ENCODE measurements at places on chromosomes 16 and 17. TPM values are rescaled to one million over a fixed set of nuclear protein-coding genes. Genes with fewer than 3 reads are reported as not detected.

The CCL1 gene
- not detected for total RNA-seq

GRCh38 chr16:8600144-8600775 is 9.9 kb upstream of the TMEM114 start:
- H3K27ac ChIP-seq, result no peak overlapping the region
- no peak for DNase-seq
- no peaks in the 10 kb centered on the region for H3K4me1 ChIP-seq
- no peak overlapping the region for H3K4me3 ChIP-seq
- H3K27me3 ChIP-seq, result no peaks in the 10 kb centered on the region

DNA sequence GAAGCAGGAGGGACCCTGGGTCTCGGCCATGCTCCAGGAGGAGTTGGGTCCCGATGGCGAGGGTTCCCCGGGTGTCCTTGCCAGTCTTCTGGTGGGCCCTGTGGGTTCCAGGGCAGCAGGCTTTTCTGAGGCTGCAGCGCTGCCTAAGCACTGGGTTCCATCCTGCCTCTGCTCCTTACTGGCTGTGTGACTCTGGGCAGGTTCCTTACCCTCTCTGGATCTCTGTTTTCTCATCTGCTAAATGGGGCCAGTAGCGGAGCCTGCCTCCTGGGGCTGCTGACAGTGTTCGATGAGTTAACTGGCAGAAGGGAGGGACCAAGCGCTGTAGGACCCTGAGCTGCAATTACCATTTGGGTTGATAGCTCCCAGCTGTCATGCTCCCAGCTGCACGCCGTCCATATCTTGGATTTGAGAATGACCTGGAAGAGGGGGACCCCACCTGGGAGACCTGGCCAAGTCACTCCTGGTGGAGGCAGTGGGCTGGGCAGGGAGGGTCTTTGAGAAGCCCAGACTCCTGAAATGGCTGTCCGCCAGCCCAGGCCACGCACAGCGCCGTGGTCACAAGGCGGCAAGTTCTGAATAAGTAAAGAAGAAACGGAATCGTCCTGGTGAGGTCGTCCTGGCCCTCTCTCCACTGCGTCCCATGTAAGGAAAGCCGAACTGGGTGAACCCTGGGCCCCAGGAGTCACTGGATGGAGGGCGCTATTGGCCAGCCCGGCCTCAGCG is 47.2 kb upstream of the GSE1 start:
- no peaks in the 10 kb centered on the region for H3K36me3 ChIP-seq
- H3K4me3 ChIP-seq, result no peak overlapping the region
- H3K27ac ChIP-seq, result no peak overlapping the region
- H3K27me3 ChIP-seq, result no peaks in the 10 kb centered on the region
- peaks cover 90% of the 10 kb centered on the region for H3K4me1 ChIP-seq

The SOST gene
- total RNA-seq, result not detected

DNA sequence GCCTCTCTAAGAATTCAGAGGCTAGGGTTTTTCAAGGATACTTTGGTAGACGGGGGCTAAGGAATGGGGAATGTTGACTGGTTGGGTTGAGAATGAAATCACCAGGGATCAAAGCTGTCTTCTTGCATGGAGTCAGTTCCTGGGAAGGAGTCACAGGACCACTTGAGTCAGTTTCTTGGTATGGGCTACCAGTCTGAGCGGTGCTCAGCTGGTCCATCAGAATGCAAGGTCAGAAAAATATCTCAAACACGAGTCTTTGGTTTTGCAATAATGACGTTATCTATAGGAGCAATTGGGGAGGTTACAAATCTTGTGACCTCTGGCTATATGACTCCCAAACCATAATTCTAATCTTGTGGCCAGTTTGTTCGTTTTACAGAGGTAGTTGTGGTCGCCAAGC is 18.4 kb downstream of the CHD9NB start:
- no peaks in the 10 kb centered on the region for H3K27me3 ChIP-seq
- no peak for DNase-seq
- no peak overlapping the region for H3K4me3 ChIP-seq
- H3K27ac ChIP-seq, result no peak overlapping the region

The FSCN2 gene
- 3.6 TPM for total RNA-seq

DNA sequence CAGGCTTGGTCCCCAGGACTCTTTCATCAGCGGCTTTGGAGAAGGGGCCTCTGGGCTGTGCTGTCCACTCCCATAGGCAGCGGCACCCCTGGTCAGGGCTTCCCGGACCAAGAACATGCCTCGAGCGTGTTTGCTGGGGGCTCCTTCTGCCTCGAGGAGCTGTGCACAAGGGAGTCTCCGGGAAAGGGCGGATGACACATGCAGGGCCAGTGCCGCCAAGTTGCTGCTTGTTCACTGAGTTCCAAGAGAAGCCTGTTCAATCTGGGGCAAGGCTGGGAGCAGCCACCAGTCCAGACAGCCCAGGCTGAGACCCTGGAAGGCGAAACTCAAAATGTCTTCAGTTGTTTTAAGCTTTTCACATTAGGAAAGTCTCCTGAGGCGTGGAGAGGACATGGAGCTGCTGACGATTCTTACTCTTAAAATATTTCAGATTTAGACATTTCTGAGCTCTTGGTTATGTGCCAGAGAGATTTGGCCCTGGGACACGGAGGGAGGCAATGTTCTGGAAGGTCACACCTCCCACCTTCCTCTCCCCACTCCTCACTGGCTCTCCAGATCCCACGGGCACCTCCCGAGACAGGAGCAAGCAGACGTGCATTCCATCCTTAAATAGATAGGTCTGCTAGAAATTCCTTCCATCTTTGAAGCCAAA is 84.5 kb upstream of the ZNF469 start:
- no peaks in the 10 kb centered on the region for H3K36me3 ChIP-seq
- H3K27ac ChIP-seq, result no peak overlapping the region
- H3K4me1 ChIP-seq, result no peaks in the 10 kb centered on the region
- DNase-seq, result no peak
- no peak overlapping the region for H3K4me3 ChIP-seq
- peaks cover 5% of the 10 kb centered on the region for H3K27me3 ChIP-seq

- no peaks in the 10 kb centered on the region for H3K36me3 ChIP-seq
- peak overlapping the region; percentile 29 for H3K4me3 ChIP-seq
- no peaks in the 10 kb centered on the region for H3K4me1 ChIP-seq
- H3K27ac ChIP-seq, result peak overlapping the region; percentile 68
- H3K27me3 ChIP-seq, result no peaks in the 10 kb centered on the region
- no peak for DNase-seq
Observed at GRCh38 chr17:61157246-61157886, 242.3 kb upstream of the TBX2 start.

DNA sequence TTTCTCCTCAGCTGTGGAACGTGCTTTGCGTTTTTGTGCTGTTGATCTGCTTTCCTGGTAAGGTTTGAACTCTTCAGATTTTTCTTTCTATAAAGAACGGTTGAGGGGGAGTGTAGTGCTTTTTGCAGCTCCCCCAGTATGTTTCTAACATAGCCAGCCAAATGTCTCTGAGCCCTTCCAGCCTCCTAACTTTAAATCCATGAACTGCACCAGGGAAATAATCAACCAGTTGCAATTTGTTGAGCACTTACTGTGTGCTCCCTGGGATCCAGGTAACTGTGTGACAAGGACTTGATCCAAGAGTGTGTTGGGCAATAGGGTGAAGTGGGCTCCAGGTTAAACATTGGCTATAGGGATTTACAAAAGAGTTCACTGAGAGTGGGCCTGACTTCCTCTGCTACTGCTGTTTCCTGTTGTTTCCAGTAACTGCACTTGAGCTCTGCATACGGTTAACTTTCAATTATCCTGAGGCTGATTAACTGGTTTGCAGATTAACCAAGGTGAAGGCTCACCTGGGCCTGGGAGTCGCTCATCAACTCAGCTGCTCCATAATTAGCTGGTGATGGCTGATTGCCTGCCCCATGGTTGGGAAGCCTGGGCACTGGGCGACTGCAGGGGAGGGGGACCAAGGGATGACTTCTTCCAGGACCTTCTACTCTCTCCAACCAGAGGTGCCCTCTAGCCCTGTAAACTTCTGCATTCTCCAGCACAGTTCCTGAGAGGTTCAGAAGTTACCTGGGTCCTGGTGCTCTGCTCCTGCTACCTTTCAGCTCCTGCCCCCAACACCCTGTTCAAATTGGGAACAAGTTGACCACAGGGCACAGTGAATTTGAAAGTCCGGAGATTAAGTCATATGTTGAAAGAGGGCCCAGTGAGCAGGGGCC is 19.5 kb downstream of the HLF start:
- H3K27ac ChIP-seq, result peak overlapping the region; percentile 86
- H3K36me3 ChIP-seq, result no peaks in the 10 kb centered on the region
- no peaks in the 10 kb centered on the region for H3K27me3 ChIP-seq

DNA sequence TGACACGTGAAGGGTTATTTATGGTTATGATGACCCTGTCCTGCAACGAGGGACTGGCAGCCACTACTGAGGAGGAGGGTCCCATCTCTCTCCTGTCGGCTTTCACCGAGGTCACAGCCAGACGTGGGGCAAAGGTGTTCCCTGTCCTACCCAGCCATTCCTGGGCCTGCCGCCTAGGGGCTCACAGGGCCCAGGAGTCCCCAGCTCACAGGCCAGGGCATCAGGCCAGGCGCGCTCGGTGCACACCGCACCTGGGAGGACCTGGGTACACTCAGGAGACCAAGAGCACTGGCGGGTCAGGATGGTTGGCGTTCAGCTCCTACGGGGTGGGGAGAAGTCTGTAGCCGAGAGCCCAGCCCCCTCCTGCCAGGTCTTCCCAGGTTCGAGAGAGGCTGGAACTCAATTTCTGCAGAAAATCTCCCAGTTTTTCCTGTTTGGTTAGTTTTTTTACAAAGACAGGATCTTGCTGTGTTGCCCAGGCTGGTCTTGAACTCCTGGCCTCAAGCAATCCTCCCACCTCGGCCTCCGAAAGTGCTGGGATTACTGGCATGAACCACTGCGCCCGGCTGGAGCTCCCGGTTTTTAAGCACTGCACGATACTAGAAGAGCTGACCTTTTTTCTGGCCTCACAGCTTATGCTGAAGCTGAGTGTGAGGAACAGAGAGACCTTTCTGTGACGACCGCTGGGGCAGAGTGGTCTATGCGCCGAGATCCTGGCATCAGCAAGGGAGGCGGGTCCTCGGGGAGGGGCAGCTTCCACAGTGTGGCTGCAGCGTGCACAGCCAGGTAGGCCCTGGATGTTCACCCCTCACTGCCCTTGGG is 7.7 kb downstream of the CYBC1 start:
- DNase-seq, result no peak
- no peak overlapping the region for H3K4me3 ChIP-seq
- no peaks in the 10 kb centered on the region for H3K27me3 ChIP-seq

- peaks cover under 1% of the 10 kb centered on the region for H3K4me1 ChIP-seq
- H3K27ac ChIP-seq, result no peak overlapping the region
- H3K4me3 ChIP-seq, result no peak overlapping the region
- H3K27me3 ChIP-seq, result no peaks in the 10 kb centered on the region
Observed at GRCh38 chr17:3851461-3852100, 5.5 kb upstream of the NCBP3 start.

DNA sequence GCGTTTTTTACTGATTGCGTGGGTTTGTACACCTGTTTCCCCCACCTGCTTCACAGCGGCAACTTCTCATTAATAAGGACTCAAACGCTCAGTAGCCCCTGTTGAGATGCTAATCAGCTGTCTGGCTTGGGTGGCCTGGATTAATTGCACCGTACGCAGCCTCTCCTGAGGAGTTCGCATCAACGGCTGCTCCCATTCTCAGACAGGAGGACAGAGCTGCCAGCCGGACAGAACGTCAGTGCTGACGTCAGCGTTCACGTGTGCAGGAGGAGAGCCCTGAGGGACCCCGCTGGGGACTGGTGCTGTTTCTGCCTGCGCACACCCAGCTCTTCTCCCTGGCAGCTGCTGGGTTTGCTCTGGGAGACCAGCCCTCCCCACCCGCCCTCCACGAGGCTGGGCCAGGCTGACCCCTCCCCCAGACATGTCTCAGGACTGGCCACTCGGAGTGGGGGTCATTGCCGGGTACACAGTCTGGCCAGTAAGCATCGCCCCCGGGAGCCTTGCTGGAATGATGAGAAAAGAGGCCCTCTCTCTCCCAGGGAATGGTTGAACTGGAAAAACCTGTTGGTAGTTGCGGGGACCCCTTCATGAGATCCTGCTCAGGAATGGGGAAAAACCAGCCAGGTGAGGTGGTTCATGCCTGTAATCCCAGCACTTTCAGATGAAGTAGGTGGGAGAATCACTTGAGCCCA is 5.7 kb upstream of the BANP start:
- H3K36me3 ChIP-seq, result no peaks in the 10 kb centered on the region
- peak overlapping the region; percentile 56 for H3K27ac ChIP-seq
- peak; percentile 89 for DNase-seq
- H3K27me3 ChIP-seq, result no peaks in the 10 kb centered on the region
- peak overlapping the region; percentile 37 for H3K4me3 ChIP-seq
- no peaks in the 10 kb centered on the region for H3K4me1 ChIP-seq

GRCh38 chr17:43468691-43469139 is 15.1 kb upstream of the DHX8 start:
- H3K4me3 ChIP-seq, result no peak overlapping the region
- no peaks in the 10 kb centered on the region for H3K27me3 ChIP-seq
- DNase-seq, result no peak
- H3K4me1 ChIP-seq, result peaks cover 9% of the 10 kb centered on the region

DNA sequence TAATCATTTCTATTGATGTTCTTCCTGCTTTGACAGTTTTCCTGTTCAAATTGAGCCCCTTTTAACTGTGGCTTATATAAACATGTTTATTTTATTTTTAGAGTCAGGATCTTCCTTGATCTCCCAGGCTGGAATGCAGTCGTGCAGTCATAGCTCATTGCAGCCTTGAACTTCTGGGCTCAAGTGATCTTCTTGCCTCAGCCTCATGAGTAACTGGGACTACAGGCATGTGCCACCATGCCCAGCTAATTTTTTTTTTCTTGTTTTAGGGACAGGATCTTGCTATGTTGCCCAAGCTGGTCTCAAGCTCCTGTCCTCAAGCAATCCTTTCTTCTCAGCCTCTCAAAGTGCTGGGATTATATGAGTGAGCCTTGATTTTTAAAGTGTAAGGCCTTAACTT is 14.7 kb downstream of the PHKB start:
- peaks cover 6% of the 10 kb centered on the region for H3K4me1 ChIP-seq
- H3K36me3 ChIP-seq, result no peaks in the 10 kb centered on the region
- no peak overlapping the region for H3K4me3 ChIP-seq
- DNase-seq, result no peak
- no peak overlapping the region for H3K27ac ChIP-seq
